ENCODE measurements at places on chromosomes 13 and 19. TPM values are rescaled to one million over a fixed set of nuclear protein-coding genes. Genes with fewer than 3 reads are reported as not detected.

GRCh38 chr13:77717508-77717907, 20.0 kb downstream of the SLAIN1 start:
- no peak for DNase-seq

DNA sequence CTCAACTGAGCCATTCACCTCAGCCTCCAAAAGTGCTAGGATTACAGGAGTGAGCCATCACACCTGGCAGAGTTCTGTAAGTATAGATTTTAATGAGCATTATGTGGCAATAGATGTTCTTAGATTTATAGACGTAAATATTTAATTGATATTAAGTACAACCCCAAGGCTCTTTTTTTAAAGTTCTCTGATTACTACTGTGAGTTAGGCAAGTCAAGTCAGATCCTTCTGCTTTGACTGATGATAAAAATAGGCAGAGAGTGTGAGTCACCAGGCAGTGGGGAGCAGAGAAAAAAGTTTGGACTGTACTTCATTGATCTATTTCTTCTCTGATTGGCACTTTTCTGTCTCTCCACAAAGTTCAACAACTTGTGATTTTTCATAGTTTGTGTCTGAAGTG, 1379.9 kb downstream of the UQCRFS1 start:
- no peak for DNase-seq

DNA sequence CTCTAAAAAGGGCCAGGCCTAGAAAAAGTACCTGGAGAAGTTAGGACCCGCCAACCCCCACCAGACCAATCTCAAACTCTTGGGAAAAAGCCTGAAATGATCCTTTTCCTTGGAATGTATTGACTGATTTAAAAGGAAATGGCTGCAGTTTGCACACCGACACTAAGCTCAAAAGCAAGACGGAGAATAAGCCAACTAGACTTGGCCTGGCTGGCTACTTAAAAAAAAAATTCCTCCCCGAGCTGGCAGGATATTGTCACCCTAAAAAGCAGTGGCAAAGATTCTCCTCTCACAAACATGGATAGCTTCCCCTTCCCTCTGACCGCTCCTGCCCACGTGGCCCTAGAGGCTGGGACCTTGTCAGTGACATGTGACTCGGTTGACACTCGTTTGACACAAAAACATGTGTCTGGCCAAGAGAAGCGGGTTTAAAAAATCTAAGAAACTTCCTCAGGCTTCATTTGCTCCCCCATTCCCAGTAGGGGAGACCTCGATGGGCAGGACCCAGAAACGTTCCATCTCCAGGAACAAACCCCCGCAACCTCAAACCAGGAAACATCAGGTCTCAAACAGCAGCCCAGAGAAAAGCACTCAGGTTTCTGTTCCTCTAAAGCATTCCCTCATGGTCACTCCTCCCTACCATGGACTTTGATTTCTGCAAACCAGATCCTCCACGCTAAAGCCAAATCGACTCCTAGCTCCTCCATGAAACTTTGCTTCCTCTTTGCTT, 1.3 kb downstream of the RFX1 start:
- no peak for DNase-seq

DNA sequence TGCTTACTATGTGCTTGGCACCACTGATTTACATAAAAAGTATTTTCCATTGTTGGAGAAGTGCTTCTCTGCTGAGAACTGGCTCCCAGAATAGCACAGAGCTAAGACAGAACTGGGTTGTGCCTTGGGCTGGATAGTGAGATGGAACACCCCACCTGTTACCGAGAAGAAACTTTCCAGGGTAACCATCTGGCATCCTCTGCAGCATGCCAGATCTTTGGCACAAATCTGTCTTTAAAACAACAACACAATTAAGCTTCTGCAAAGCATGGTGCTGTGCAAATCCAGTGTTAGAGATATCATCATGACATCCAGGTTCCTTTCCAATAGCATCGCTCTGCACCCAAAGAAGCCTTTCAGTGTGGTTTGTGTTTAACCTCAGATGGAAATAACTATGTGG, 202.5 kb upstream of the RFC3 start:
- no peak for DNase-seq

GRCh38 chr19:4149518-4150288, 3.7 kb upstream of the CREB3L3 start:
- no peak for DNase-seq

GRCh38 chr19:19554074-19555023, 16.3 kb downstream of the CILP2 start:
- peak; percentile 62 for DNase-seq

DNA sequence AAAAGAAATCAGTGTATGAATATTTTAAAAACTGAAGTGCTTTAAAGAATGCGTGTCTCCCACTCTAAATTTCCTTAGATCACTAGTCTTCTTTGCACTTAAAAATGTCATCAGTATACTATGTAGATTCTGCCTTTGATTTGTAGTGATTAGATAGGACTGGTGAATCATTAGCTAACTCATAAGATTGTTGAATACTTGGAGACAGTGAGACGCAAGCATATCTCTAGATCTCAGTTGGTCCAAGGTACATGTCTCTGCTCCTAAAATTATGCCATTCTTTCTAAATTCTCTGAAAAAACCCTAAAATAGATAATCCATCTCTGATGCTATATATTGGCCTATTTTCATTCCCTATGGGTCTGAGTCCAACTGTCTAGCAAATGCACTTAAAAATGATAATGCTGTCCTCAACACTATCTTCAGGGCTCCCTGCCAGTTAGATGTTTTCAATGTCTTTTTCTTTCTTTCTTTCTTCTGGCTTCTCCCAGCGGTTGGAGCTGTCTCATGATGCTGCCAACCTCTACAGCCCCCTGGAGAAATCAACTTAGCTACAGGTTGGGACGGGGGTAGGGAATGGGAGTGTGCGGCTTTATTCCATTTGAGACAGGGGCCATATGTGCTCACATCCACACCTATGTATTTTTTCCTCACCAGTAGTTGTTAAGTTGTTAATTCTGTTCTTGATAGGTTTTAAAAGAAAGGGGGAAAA, 301.0 kb downstream of the NDFIP2 start:
- no peak for DNase-seq

DNA sequence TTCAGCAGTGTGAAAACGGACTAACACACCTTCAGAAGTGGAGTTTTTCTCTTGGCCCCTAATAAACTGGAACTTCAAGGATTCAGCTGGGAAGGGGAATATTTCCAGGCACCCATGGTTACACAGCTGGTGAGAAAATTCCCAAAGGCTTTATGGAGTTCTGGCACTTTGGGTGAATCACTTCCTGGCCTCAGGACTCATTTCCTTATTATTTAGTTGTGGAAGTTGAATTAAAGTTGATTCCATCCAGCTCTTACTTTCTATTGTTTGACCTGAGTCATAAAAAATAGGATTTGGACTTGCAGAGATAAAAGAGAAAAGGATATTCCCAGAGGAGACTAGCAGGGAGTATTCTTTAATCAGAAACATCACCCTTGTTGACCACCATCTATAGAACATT, 882.1 kb downstream of the UQCRFS1 start:
- peak; percentile 64 for DNase-seq

- DNase-seq, result no peak
Measured at GRCh38 chr13:80048030-80048429, 292.9 kb downstream of the SPRY2 start.

GRCh38 chr13:80276371-80277289, 64.3 kb downstream of the SPRY2 start:
- DNase-seq, result peak; percentile 3

DNA sequence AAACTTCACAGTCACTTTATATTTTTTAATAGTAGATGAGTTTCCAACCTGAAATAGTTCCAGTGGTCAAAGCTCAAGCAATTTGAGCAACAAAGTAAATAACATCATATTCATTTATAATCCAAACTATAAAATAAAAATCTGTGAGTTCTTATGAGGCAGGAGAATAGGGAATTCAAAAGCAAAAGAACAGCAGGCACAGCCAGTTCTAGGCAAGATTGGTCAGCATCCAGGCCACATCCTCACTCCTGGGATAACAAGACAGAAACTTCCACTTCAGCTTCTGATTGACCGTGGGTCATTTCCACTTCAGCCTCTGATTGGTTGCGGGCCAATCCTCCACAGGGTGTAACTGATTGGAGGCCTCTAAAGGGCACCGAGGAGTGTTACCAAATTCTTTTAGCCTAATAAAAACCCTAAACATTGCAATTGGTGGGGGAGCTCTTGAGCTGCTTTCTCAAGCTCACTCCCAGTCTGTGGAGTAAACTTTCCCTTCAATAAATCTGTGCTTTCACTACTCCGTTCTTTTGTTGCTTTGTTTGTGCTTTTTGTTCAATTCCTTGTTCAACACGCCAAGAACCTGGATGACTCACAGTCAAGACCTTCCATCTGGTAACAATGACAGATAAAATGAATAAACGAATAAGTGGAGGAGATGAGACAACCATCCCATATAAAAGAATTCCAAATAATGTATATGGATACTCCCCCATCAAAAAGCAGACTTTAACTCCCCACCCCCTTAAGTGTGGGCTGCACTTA, 42.6 kb upstream of the AMER2 start:
- peak; percentile 7 for DNase-seq

- DNase-seq, result no peak
Measured at GRCh38 chr19:51166846-51167490, 24.9 kb downstream of the SIGLEC7 start.

GRCh38 chr13:104984296-104984818, 1551.1 kb downstream of the EFNB2 start:
- peak; percentile 10 for DNase-seq

DNA sequence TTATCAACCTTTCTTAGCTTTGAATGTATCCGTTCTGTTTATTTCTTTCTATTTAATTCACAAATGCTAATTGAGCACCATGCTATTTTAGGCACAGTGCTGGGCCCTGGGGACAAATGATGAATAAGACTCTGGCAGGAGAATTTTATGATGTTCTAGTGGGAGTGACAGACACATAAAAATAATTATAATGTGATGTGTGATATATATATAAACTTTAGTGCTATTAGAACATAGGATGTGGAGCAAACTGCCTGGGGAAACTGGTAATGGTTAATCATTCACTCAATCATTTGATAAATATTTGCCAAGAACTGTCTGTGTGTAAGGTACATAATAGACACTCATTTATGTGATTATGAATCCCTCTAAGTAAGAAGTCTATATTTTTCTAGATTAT, 50.7 kb upstream of the FRY start:
- no peak for DNase-seq

DNA sequence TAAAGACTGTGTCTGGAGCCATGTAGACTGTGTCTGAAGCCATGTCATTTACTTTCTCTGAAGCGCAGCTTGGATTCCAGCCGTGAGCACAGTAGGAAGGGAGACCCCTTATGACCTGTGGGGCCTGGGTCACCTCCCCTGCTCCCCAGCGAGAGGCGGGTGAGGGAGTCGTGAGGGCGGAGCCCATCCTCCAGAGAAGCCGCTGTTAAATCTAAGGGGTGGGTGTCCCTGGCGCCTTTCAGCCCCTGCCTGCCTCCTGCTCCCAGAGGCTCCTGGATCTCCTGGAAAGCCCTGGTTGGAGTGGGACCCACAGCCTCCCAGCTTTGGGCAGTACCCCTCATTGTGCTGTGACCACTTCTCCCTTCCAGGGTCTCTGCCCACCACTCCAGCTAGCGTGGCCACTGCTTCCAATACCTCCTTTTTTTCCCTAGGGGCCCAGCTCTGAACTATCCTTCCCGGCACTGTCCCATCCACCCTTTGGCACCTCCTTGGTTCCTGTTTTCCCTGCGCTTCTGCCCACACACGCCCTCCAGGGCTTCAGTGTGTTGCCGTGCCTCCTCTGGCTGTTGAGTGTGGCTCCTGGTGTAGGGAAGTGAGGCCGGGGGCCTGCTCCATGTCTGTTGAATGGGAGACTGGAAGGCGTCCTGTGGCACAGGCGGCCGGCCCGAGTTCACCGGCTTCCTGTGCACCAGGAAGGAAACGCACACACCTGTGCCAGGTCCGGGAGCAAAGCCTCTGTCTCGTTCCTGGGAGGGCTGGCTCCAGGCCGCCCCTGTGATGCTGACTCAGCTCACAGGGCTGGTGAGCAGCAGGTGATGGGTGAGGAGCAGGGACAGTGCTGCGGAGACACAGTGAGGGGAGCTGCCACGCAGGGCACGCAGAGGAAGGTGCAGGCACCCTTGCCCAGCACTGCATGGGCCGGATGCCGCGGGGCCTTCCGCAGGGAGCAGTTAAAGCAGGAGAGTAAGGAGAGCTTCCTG, 29.4 kb downstream of the ATP4B start:
- DNase-seq, result no peak

GRCh38 chr13:37101201-37101600, 4.3 kb downstream of the CSNK1A1L start:
- DNase-seq, result no peak

CGB8 gene
- 31.4 TPM for total RNA-seq

PALM3 gene
- 0.46 TPM for total RNA-seq

SYCN gene
- total RNA-seq, result not detected

APOC1 gene
- 24.5 TPM for total RNA-seq

UNC13A gene
- total RNA-seq, result 1.2 TPM

POU4F1 gene
- 1.9 TPM for total RNA-seq

ZNF234 gene
- 5.0 TPM for total RNA-seq

IFNL1 gene
- total RNA-seq, result not detected
